ENCODE measurements at places on chromosomes 4 and X. TPM values are rescaled to one million over a fixed set of nuclear protein-coding genes. Genes with fewer than 3 reads are reported as not detected.
A peak's percentile ranks its signal among the peaks of the same experiment; 100 is the strongest.

Gene TNIP2
- total RNA-seq = 83.2 TPM

Gene MAGEA4
- total RNA-seq = not detected

DNA sequence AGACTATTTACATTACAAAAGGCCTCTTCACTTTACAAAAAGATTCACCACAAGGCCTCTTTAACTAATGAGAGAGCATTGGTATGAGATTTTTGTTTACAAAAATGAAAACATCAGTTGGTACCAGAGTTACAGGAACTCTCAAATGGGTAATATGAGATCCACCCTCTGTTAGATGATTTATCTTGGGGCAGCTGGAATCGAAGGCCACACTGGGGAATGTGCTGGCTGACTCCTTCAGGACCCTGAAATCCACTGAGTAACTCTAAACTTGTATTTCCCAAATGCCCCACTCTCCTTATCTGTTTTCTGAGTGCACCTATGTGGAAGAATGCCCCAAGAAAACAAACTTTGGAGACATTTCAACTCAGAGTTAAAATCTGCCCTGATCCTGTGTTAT is 232.9 kb upstream of the F9 start:
- H3K27ac ChIP-seq = no peak overlapping the region
- no peaks in the 10 kb centered on the region for H3K36me3 ChIP-seq
- no peak overlapping the region for H3K4me3 ChIP-seq
- DNase-seq = no peak
- H3K27me3 ChIP-seq = no peaks in the 10 kb centered on the region

GRCh38 chrX:17554914-17555313 is 179.9 kb downstream of the NHS start:
- no peaks in the 10 kb centered on the region for H3K36me3 ChIP-seq
- DNase-seq = no peak
- H3K27ac ChIP-seq = no peak overlapping the region
- no peaks in the 10 kb centered on the region for H3K4me1 ChIP-seq
- H3K27me3 ChIP-seq = no peaks in the 10 kb centered on the region

- no peak for DNase-seq
- peaks cover 17% of the 10 kb centered on the region for H3K36me3 ChIP-seq
- H3K27ac ChIP-seq = no peak overlapping the region
- no peak overlapping the region for H3K4me3 ChIP-seq
- H3K4me1 ChIP-seq = no peaks in the 10 kb centered on the region
Observed at GRCh38 chrX:102669526-102669925, 18.2 kb downstream of the GPRASP1 start.

Gene DACH2
- total RNA-seq = not detected

Gene TMEM271
- not detected for total RNA-seq

Gene IL13RA2
- not detected for total RNA-seq

GRCh38 chrX:101415180-101416145 is 7.4 kb downstream of the HNRNPH2 start:
- no peaks in the 10 kb centered on the region for H3K27me3 ChIP-seq
- DNase-seq = no peak
- H3K4me3 ChIP-seq = peak overlapping the region; percentile 52

DNA sequence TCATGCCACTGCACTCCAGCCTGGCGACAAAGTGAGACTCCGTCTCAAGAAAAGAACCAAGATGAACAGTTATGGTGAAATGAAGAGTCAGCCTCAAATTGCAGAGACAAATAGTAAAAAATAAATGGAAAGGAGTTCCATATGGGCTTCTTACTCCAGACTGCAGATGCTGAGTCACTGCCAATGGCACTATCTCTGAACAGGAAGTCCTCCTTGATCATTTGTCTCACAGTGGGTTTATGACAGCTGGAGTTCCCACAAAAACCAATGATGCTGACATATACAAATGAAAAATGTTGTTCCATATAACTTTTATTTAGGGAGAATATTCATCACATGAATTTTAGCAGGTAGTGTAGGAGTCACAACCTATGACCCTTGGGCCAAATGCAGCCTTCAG is 631.6 kb downstream of the PCDH18 start:
- no peaks in the 10 kb centered on the region for H3K4me1 ChIP-seq
- H3K4me3 ChIP-seq = no peak overlapping the region
- no peak overlapping the region for H3K27ac ChIP-seq
- no peaks in the 10 kb centered on the region for H3K27me3 ChIP-seq

DNA sequence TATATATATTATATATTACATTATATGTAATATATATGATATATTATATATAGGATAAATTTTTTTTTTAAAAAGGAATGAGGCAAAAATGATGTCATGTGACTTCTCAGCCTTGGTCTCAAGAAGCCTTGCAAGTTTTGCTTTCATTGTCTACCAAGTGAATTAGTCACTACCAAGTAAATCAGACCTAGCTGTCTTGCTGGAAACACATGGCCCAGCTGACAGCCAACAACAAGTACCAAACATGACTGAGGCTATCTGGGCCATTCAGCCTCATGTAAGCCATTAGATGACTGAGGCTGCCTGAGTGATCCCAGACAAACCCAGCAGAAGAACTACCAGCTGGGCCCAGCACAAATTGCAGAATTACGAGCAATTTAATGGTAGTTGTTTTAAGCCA is 44.9 kb downstream of the HAND2 start:
- no peak for DNase-seq
- no peaks in the 10 kb centered on the region for H3K36me3 ChIP-seq
- no peaks in the 10 kb centered on the region for H3K27me3 ChIP-seq
- H3K4me3 ChIP-seq = no peak overlapping the region

Gene SLC25A31
- not detected for total RNA-seq

GRCh38 chr4:145760961-145761929 is 81.3 kb downstream of the C4orf51 start:
- H3K27ac ChIP-seq = no peak overlapping the region
- no peak for DNase-seq
- H3K27me3 ChIP-seq = no peaks in the 10 kb centered on the region
- peaks cover 73% of the 10 kb centered on the region for H3K36me3 ChIP-seq
- no peak overlapping the region for H3K4me3 ChIP-seq

- no peak for DNase-seq
- no peaks in the 10 kb centered on the region for H3K27me3 ChIP-seq
- H3K36me3 ChIP-seq = no peaks in the 10 kb centered on the region
- no peaks in the 10 kb centered on the region for H3K4me1 ChIP-seq
Observed at GRCh38 chr4:133484287-133484686, 335.2 kb downstream of the PCDH10 start.

- no peaks in the 10 kb centered on the region for H3K36me3 ChIP-seq
- H3K4me1 ChIP-seq = no peaks in the 10 kb centered on the region
- no peak overlapping the region for H3K4me3 ChIP-seq
- no peak for DNase-seq
- no peaks in the 10 kb centered on the region for H3K27me3 ChIP-seq
Observed at GRCh38 chr4:172232966-172233365, 419.8 kb downstream of the GALNTL6 start.

DNA sequence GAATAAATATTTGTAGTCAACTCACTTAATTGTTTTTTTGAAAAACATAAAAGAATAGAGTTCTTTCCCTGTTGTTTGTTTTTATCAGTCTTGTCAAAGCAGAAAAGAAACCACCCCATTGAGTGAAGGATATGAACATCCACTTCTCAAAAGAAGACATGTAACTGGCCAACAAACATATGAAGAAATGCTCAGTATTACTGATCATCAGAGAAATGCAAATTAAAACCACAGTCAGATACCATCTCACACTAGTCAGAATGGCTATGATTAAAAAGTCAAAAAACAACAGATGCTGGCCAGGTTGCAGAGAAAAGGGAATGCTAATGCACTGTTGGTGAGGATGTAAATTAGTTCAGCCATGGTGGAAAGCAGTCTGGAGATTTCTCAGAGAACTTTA is 326.1 kb upstream of the EMCN start:
- no peaks in the 10 kb centered on the region for H3K36me3 ChIP-seq
- H3K27ac ChIP-seq = no peak overlapping the region
- H3K27me3 ChIP-seq = peaks cover 2% of the 10 kb centered on the region

Gene GPRASP2
- 0.16 TPM for total RNA-seq

DNA sequence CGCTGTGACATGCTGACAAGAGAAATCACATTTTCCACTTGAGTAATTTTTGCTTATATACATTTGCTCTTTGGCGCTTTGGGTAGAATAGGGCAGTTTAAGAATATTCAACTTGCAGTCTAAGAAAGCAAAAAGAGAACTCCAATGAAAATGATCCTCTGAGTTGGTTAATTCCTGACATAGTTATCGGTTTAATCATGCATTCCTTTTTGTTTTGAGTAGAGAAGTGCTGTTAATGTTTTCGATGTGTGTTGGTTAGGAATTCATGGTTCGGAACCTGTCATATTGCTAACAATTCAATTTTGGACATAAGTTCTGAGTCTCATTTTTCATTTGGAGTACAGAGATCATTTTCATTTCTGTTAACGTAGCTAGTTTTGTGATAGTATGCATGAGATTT is 700.6 kb upstream of the PITX2 start:
- no peaks in the 10 kb centered on the region for H3K36me3 ChIP-seq
- H3K4me1 ChIP-seq = no peaks in the 10 kb centered on the region
- no peaks in the 10 kb centered on the region for H3K27me3 ChIP-seq
- no peak for DNase-seq

GRCh38 chr4:182143822-182144625 is 99.2 kb upstream of the TENM3 start:
- H3K27me3 ChIP-seq = peaks cover 50% of the 10 kb centered on the region
- no peak overlapping the region for H3K27ac ChIP-seq
- peaks cover 23% of the 10 kb centered on the region for H3K4me1 ChIP-seq
- DNase-seq = no peak
- no peaks in the 10 kb centered on the region for H3K36me3 ChIP-seq

GRCh38 chr4:20591571-20591970 is 108.7 kb upstream of the PACRGL start:
- H3K27me3 ChIP-seq = no peaks in the 10 kb centered on the region
- H3K4me1 ChIP-seq = no peaks in the 10 kb centered on the region
- H3K27ac ChIP-seq = no peak overlapping the region
- no peak overlapping the region for H3K4me3 ChIP-seq

GRCh38 chr4:51895158-51895557 is 52.2 kb downstream of the DCUN1D4 start:
- H3K27me3 ChIP-seq = no peaks in the 10 kb centered on the region
- peaks cover 50% of the 10 kb centered on the region for H3K36me3 ChIP-seq
- DNase-seq = no peak
- H3K4me1 ChIP-seq = peaks cover 2% of the 10 kb centered on the region
- H3K4me3 ChIP-seq = no peak overlapping the region

Gene CPE
- not detected for total RNA-seq

All from activated B cell treated with CpG ODN at 0.5 μM for 24 hours (primary cell).